ENCODE measurements at places on chromosomes 7 and 10. TPM values are rescaled to one million over a fixed set of nuclear protein-coding genes. Genes with fewer than 3 reads are reported as not detected.

DNA sequence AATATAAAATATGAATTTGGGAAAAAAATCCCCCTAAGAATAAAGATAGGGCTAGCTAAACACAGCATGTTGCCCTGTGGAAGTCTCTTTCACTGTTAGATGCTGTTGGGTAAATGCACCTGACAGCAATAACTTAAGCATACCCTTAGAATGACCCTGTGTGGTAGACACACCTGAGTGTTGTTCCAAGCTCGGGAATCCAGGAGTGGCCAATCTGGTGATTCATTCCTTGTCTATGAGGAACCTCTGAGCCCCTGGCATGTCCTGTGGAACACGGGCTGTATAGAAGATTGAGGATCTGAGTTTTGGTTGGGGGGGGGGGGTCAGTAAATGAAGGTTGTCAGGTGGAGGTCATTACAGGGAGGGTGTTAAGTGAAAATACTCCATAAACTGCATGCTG is 730.0 kb upstream of the IGFBP3 start:
- H3K4me1 ChIP-seq, result no peaks in the 10 kb centered on the region
- H3K27me3 ChIP-seq, result no peaks in the 10 kb centered on the region
- H3K27ac ChIP-seq, result no peak overlapping the region
- H3K36me3 ChIP-seq, result no peaks in the 10 kb centered on the region

DNA sequence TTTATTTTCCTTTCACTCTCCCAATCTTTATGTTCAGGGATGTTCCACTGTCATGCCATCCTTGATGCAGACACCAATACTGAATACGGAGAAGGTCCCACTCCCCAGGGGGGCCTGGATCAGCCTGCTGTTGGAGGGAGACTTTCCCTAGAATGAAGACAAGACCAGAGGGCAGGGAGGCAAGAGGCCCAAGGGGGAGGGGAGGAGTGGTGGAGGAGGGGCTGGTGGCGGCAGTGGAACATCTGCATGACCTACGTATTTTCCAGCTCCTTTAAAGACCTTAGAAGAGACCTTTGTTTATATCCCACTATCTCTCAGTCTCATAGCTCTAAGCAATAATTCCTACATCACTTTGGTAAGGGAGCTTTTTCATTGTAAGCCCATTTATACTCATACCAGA is 183.0 kb downstream of the HECW1 start:
- H3K4me1 ChIP-seq, result no peaks in the 10 kb centered on the region
- no peak overlapping the region for H3K27ac ChIP-seq
- H3K36me3 ChIP-seq, result no peaks in the 10 kb centered on the region
- H3K4me3 ChIP-seq, result no peak overlapping the region
- no peak for DNase-seq

- H3K4me3 ChIP-seq, result no peak overlapping the region
- no peak overlapping the region for H3K27ac ChIP-seq
- H3K36me3 ChIP-seq, result no peaks in the 10 kb centered on the region
- H3K27me3 ChIP-seq, result peaks cover 2% of the 10 kb centered on the region
- H3K4me1 ChIP-seq, result no peaks in the 10 kb centered on the region
Measured at GRCh38 chr10:128298587-128298986, 172.4 kb upstream of the MKI67 start.

- peak within 1 kb of the TSS; percentile 96 for H3K4me3 ChIP-seq
- H3K4me1 ChIP-seq, result peaks cover 23% of the 10 kb centered on the region
- H3K27ac ChIP-seq, result peak within 1 kb of the TSS; percentile 86
- peak; percentile 99 for DNase-seq
Measured at GRCh38 chr10:97640174-97640867, at the start of gene PI4K2A. Gene PI4K2A, plus strand, starts transcription at chr10:97640671. Its CDS starts 72 bp downstream, at chr10:97640743.

The TMEM213 gene
- not detected for total RNA-seq

The GRM3 gene
- total RNA-seq, result not detected
